ENCODE measurements at places on chromosomes 12 and 14.

DNA sequence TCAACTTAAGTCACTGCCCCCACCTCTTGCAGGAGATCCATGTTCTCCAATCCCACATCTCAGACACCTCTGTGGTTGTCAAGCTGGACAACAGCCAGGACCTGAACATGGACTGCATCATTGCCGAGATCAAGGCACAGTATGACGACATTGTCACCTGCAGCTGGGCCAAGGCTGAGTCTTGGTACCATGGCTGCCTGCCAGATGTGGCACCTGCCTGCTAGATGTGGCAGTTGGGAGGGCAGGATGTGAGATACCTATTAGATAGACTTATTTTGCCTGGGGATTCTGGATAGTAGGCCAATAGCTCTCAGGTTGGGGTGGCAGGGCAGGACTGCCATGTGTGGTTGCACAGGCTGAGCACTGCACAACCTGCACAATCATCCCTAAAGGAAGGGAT, 7.9 kb upstream of the KRT86 start:
- no peak for DNase-seq

GRCh38 chr14:104292084-104292970, 153.9 kb downstream of the KIF26A start:
- DNase-seq: no peak

DNA sequence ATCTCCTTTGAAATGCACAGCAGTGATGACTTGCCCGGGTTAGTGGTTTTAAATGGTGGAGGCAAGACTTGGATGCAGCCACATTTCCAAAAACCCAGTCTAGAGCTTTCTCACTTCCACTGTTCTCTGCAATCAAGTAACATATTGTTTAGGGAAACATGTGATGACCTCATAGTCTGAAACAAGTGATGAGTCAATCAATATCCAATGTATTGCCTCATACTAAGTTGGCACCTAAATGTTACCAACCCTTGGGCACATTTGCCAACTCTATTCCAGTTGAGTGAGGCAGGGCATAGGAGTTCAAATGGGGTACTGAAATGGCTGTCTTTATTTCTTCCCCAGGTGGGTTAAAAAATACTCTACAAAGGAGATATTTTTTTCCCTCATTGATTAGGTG, 1105.4 kb downstream of the VRK1 start:
- no peak for DNase-seq

GRCh38 chr12:120404271-120404670, 33.6 kb upstream of the COX6A1 start:
- no peak for DNase-seq

GRCh38 chr14:80624581-80624980, 317.0 kb downstream of the CEP128 start:
- DNase-seq: no peak

DNA sequence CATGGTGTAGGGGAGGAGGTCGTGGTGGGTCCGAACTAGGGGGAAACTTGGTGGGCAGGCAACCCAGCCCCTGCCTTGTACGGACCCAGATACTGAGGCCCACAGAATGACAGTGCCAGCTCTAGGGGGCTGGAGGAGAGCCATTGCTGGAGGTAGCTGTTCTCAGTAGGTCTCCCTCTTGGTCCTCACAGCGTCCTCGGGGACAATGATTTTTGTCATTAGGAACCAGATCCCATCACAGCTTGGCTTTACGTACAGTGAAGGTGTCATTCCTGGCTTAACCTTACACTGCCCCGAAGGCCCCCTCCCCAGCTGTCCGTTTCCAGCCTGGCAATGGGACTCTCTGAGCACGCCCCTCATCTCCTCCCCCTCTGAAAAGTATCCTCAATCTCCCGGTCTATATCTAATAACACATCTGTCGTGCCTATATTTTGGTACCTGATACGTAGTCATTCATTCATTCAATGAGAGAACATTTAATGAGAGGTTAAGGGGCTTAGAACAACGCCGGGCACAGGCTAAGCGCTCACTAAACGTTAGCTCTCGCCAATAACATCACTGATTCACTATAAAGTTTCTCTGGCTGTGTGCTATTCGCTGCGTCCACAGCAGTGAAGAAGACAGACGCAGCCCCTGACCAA, 597 bp upstream of the DYNC1H1 start:
- DNase-seq: no peak

- no peak for DNase-seq
Measured at GRCh38 chr12:53530061-53530460, 22.8 kb upstream of the NPFF start.

DNA sequence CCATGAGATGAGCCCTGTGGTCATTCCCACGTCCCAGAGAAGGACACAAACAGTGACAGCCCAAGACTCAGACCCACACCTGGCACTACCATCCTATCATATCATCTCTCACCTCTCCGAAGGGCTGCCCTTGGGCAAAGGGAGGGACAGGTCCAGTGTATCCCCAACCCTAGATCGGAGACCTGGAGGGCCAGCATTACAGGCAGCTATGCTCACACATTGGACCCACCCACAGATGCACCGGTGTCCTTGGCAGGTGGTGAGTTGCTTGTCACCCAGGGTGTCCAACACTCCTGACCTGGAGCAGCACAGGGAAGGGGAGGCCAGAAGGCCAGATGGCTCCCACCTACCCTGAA, 117.4 kb downstream of the DICER1 start:
- no peak for DNase-seq

DNA sequence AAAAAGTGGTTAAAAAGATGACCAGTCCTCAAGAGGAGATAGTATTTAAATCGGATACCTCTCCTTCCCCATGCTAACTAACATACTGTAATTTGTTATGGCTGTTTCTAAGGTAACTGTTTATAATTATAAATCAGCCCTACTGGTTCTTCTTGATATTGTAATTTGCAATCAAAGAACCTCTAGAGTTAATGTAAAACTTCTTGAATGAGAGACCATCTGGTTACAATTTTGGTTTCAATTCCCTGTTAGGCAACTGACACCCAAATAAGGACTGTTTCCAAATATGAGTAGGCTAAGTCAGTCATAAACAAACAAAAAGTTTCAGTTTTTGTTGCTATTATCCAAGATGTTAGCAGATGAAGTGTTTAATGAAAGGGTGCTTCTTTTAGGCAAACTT, 120.2 kb upstream of the DNM1L start:
- DNase-seq: no peak

DNA sequence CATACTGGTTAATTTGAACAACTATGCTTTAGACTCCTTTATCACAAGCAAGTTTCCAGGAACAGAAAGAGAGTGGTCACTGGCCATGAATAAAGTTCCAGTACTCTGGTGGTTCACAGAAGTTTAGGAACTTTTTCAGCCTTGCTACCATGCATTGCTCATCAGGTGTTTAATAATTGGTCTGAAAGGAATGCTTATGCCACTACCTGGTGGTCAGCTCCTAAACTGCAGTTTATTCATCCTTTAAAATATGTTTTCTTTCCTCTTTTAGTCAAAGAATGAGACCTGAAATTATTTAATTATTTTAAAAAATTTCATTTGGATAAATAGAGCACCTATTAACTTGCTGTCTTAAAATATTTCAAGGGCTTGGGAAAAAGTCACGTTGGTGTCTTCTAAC, 260.1 kb upstream of the OR4E1 start:
- DNase-seq: no peak

- DNase-seq: no peak
Measured at GRCh38 chr14:93926873-93927799, at the start of gene FAM181A. Gene FAM181A (plus strand): TSS chr14:93927344. CDS start chr14:93928286, 942 bp downstream.

DNA sequence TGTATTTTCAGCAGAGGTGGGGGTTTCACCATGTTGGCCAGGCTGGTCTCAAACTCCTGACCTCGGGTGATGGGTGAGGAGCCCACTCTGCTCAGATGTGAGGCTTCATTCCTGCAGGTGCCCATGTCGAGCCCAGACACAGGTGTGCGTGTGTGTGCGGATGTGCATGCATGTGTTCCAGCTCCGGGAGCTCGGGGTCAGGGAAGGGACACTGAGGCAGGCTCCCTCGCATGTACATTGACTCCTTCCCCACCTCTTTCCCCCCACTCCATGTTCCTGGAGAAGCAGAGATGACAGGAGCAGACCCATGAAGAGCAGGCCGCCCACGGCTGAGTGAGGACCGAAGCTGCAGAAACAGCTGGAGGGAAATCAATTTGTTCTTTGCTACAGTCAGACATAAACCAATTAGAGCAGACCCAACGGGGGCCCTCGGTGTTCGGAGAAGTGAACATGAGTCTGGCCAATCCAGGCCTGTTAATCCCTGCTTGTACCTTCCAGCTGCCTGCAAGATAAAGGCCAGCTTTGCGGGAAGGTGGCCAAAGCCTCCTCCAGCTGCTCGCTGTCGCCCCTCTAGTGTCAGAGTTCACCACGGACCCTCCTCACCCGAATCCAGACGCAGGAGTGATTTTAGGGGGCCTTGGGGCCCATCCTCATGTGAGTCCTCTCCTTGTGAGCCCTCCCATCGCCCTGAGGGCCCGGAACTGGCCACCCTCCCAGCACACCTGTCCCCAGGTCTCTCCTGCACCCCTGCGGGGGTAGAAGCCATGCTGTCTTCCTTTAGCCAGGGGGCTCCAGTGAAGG, 321.0 kb upstream of the RTL1 start:
- DNase-seq: no peak

DNA sequence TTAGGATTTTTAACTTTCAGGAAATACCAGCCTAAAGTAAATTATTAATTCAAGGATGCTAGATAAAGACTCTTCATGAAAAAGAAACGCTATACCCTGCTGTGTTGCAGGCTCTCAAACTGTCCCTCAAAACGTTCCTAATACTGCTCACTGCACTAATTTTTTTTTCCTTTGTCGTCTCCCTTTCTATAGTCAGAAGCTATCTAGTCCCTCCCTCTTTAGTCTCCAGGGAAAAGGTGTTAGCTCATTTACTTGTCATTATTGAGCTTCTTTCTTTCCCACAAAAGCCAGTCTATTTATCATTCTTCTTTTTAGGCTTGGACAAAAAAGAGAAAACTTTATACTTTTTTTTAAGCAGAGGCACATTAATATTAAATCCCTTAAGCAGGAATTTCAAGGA, 30.3 kb upstream of the INSM2 start:
- DNase-seq: no peak

- no peak for DNase-seq
Measured at GRCh38 chr12:68932961-68933893, at the start of gene CPM. Gene CPM (minus strand): TSS chr12:68933171. CDS start chr12:68932837, 334 bp downstream.

DNA sequence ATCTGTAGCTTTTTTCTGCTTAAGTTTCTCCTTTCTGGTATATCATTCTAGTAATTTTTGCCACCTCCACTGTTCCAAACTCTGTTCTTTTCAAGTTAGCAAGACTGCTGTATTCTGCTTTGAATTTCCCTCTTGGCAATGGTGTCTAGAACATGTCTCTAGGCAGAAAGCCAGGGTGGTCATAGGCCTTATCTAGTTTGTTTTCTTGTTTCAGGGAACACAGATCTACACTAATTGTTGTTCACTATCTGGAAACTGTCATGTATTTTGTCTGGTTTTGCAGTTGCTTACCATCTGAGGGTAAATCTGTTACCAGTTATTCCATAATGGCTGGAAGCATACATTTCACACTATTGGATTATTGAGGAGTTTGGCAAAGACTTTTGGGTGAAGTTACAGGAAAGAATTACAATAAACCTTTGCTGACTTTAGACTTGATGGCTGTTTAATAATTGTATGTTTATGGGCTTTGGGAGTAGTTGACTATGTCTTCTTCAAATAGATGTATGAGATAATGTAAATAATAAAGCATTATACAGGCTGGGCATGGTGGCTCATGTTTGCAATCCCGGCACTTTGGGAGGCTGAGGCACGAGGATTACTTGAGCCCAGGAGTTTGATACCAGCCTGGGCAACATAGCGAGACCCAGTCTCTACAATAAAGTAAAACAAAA, 41.4 kb downstream of the FUT8 start:
- no peak for DNase-seq

Measured in thoracic aorta (tissue), 2 donors.